ENCODE measurements at places on chromosomes 6 and 20.

DNA sequence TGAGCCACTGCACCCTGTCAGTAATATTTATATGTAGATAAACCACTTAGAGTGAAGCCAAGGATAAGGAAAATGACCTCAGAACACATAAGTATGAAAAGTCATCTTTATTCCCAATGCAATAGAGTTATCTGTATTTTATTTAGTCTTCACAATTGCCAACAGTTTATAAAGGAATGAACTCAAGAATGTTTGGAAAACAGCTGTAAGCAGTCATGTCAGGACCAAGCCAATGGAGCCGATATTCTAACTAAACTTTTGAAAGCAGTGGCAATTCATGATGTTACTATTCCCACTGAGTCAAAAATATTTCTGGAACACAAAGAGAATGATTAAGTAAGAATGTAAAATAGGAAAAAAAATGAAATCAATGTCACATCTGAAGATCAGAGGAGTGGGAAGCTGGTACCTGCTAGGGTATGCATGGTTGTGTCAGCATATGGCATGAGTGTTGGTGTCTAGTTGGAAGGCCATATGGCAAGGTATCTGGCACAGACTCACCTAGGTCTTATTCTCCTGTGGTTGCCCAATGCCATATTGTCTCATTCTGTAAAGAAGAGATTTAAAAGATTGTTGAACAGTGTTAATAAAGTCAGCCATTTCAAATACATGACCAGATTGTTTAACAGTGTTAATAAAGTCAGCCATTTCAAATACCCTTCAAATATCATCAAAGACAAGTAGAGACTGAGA lies 118.2 kb downstream of the ADAT2 start:
- DNase-seq = no peak

GRCh38 chr6:77383026-77383425 lies 80.3 kb downstream of the HTR1B start:
- no peak for DNase-seq

DNA sequence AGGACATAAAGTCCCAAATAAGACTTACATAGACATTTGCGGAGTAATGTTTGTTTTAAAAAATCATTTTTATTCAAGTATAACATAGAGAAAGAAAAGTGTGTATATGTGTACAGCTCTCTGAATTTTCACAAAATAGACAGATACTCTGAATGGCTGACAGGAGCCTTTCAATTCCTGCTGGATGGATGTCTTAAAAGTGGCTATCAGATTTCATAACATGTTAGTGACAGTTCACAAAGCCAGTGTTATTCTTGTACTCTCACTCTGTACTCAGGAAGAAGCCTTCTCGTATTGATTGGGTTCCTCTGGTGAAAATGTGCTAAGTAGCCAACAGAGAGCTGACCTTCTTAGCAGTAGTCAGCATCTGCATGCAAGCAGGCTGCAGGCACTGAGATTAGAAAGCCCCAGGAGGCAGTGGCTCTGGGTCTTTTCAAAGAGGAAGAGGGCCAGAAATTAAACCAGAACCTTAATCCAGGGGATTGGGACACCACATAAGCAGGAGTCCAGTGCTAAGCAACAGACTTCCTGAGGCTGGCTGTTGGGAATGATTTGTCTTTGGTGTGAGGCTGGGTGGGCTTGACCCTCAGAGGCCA lies 19.7 kb downstream of the SLC17A4 start:
- DNase-seq = no peak

GRCh38 chr6:81734081-81734480 lies 18.4 kb downstream of the TENT5A start:
- no peak for DNase-seq

GRCh38 chr6:112349958-112350357 lies 2.8 kb downstream of the RFPL4B start:
- no peak for DNase-seq

DNA sequence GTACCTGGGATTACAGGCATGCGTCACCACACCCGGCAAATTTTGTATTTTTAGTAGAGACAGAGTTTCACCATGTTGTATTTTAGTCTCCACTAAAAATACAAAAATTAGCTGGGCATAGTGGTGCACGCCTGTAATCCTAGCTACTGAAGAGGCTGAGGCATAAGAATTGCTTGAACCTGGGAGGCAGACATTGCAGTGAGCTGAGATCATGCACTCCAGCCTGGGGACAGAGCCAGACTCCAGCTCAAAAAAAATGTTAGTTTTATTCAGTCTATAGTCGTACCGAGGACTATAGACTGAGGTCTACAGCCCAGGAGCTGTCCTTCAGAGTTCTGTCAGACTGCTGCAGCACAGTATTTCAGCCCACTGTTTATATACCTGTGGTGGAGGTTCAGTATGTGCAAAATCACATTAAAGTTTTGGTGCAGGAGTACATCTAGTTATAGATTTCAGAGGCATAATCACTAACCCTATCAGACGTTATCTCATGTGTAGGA lies 3.6 kb upstream of the CASP8AP2 start:
- no peak for DNase-seq

- DNase-seq = no peak
These were observed 518.7 kb upstream of the NOX3 start for GRCh38 chr6:155974359-155974758.

DNA sequence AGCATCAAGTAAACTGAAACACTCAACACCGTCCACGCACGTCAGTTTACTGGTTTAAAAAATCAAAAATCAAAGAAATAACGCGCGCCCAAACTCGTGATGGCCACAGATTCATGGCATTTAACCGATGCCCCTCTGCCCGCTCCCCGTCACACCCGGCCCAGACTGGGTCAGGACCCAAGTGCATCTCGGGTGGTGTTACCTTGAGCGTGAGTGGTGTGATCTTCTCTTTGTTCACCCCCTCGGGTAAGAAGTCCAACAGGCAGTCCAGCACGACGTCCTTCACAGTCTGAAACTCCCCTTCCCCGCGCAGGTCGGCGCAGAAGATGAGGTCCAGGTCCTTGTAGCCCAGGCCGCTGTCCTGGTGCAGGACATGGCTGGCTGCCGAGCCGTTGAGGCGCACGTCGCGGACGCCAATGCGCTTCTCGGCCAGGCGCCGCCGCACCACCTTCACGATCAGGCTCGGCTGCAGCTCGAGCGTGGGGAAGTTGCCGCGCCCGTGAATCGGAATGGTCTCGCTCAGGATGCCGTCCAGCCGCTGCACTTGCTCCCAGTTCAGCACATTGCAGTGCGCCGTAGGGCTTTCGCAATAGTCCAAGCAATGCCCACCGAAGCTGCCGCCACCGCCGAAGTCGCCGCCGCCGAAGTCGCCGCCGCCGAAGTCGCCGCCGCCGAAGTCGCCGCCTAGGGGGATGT lies 945 bp downstream of the TENT5A start:
- DNase-seq = peak; percentile 63

DNA sequence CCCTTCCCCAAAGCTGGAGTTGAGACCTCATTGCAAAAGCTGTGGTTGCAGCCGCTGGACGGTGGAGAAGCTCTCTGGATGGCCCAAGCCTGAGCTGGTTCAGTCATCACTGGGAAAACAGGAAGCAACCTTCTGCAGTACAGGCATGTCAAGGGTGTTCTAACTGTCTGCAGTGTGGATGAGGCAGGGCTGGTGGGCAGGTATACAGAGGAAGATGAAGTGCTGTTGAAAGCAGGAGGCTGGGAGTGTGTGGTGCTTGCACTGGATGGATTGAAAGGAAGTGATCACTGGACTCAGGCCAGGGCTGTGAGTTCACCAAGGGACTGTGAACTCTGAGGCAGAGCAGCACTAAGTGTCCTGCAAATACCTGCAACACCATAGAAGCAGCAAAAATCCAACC lies 89.0 kb upstream of the NOX3 start:
- no peak for DNase-seq

DNA sequence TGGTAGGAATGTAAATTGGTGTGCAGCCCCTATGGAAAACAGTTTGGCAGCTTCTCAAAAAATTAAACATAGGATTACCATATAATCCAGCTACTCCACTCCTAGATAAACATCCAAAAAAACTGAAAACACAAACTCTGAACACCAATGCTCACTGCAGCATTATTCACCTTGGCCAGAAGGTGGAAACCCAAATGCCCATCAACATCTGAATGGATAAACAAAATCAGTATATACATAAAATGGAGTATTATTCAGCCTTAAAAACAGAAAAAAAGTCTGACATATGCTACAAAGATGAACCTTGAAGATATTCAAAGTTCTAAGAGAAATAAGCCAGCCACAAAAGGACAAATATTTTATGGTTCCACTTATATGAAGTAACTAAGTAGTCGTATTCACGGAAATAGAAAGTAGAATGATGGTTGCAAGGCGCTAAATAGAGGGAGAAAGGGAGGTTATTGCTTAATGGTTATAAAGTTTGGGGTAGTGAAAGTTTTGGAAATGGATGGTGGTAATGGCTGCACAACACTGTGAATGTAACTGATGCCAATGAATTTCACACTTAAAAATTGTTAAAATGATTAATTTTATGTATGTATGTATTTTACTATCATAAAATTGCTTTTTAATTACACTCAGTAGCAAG lies 4.0 kb downstream of the PHF10 start:
- DNase-seq = no peak

GRCh38 chr20:23753589-23753988 lies 2.9 kb upstream of the CST1 start:
- DNase-seq = no peak

GRCh38 chr6:93398723-93399122 lies 20.6 kb downstream of the EPHA7 start:
- DNase-seq = no peak

DNA sequence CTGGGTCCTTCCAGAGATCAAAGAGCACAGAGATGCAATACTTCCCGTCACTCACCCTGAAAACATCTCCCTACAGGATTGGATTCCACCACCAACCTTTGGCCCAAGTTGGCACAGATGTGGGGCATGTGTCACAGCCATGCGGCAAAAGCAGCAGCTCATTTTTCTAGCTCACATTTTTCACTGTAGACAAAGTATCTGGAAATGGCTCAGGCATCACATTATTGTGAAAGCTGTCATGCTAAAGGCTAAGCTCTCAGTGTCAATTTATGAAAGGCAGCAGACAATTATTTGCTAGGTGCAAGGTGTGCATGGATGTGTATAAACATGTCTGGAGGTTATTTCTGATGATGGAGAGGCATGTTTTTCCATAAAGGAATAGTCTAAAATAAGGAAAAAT lies 248.8 kb upstream of the PRND start:
- DNase-seq = no peak

GRCh38 chr6:34332251-34333198 lies 59.9 kb downstream of the NUDT3 start:
- DNase-seq = no peak

GRCh38 chr20:19691125-19691524 lies 66.9 kb upstream of the RIN2 start:
- no peak for DNase-seq

GRCh38 chr20:18412221-18412901 lies 54.5 kb downstream of the DZANK1 start:
- no peak for DNase-seq

DNA sequence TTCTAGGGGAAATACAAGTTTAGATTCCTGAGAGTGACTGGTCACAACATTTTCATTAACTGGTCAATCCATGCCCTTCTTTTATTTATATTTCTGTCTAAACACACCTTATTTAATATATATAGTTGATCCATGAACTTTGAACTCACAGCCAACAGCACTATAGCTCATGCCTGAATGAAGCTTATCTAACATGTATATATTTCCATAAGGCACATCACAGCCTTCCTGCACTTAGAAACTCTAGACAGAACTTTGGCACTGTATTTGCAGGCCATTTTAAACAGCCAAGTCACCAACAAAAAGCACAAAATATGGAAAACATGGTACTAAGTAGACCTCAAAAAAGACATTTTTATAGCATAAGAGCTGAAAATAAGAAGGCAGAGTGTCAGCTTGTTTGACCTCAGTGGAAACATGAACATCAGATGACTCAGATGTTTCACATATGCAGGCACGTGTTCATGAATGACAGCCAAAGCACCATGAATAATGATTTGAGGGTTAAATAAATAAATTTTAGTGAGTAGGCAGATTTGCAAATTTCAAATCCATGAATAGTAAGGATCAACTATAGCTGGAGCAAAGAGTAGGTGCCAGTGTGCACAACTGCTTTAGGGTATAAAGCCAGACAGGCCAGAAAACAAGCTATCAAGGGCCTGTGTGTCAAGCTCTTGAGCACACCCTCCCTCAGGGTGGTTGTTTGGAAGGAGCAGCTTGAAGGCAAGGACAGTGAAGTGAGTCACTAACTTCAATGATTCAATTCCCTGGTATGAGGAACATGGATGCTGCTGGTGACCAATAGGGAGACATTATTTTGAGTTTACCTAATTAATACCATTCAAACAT lies 88.9 kb upstream of the NT5E start:
- DNase-seq = no peak

DNA sequence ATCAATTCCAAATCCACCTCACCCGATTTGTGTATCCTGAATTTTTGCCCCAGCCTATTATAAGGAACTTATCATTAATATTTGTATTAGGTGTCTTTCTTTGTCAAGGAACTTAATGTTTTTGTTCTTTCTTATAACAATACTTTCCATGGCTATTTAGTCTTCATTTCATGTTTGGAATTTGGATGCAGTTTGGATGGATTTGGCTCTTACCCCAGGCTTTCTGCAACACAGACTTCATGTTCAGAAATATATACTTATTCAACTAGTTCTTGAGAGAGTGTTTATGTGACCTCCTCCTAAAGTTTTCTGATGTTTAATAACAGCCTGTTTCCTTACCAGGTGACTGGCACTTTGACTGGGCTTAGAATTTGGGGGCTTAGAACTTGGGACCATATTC lies 35.9 kb upstream of the TOX2 start:
- DNase-seq = no peak

DNA sequence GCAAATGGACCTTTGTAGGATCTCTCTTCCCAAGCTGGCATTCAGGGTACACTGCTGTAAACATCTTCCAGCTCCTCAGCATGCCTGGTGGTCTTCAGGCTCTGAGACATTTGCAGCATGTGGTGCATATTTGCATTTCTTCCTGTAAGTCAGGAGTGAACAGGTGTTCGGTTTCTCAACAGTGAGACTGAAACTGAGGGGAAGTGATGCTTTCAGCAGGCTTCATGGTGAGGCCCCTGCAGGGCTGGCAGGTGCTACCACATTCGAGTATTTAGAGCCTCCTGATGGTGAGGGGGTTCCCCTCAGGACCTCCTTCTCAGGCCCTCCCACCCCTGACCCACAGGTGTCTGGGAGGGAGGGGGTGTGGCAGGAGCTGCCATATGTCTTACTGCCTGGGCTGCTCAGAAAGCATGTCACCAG lies 15.1 kb downstream of the MYBL2 start:
- no peak for DNase-seq

- DNase-seq = no peak
These were observed 41.4 kb downstream of the INSM1 start for GRCh38 chr20:20409331-20409730.

- DNase-seq = no peak
These were observed 15.0 kb downstream of the PARD6B start for GRCh38 chr20:50746138-50746940.

- no peak for DNase-seq
These were observed 264.3 kb upstream of the PLN start for GRCh38 chr6:118283766-118284165.

- DNase-seq = peak; percentile 42
These were observed at the start of gene IL20RA for GRCh38 chr6:137044366-137045221. Gene IL20RA, minus strand, starts transcription at chr6:137044965. Its CDS starts 237 bp downstream, at chr6:137044728.

DNA sequence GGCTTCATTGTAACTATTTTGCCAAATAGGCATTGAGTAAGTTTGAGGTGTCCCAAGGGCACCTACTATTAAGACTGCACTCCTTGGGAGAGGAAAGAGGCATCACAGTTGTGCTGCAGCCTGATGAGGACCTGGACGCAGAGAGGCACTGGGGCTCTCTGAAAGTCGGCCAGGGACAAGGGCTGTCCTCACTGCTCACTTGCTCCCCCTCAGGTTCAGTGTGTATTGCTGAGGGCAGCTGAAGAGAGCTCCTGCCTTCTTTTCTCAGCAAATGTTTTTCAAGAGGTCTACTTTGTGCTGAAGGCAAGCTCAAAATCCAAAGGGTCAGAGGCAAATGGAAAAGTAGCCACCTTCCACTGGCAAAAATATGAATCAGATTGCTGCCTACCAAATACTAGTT lies 331.8 kb downstream of the RIMS1 start:
- no peak for DNase-seq

Measured in mesothelial cell of epicardium (in vitro differentiated cells).